ENCODE measurements at places on chromosomes 1 and 21.

GRCh38 chr1:229035748-229036082, 235.2 kb upstream of the RAB4A start:
- DNase-seq, result no peak

DNA sequence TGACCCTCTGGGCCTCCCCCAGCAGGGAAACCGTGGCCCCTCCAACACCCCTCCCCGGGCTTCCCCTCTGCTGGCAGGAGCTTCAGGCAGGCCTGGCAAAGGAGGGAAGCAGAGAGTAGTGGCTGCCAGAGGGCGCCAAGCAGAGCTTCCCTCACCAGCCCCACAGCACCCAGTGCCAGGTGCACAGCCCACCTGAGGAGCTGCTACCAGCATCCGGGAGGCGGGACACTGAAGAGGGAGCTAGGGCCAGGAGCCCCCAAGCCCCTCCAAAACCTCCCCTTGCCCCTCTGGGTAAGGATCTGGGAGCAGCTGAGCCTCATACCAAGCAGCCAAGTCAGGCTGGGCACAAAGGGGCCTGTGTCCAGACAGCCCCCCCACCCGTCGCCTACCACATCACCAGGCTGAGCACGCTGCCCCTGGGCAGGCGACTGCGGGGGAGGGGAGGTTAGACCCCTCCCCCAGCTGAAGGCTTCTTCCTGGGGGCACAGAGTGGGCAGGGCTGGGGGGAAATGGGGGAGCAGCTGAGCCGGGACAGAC, 19.6 kb downstream of the CCDC24 start:
- DNase-seq, result no peak

DNA sequence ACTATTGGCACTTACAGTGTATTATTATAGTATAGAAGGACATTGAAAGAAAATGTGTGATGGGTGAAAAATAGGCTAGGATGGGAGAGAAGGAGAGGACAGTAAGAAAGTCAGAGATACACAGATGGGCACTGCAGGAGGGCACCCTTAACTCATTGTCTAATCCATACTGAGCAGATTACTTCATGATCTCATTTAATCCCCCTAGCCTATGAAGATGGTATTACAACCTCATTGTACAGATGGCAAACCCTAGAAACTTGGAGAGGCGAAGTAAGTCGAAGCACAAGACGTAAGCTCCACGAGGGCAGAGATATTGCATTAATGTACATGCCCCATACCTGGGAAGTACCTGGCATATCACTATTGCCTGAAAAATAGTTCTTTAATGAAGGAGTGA, 346.9 kb upstream of the DAB1 start:
- DNase-seq, result no peak

DNA sequence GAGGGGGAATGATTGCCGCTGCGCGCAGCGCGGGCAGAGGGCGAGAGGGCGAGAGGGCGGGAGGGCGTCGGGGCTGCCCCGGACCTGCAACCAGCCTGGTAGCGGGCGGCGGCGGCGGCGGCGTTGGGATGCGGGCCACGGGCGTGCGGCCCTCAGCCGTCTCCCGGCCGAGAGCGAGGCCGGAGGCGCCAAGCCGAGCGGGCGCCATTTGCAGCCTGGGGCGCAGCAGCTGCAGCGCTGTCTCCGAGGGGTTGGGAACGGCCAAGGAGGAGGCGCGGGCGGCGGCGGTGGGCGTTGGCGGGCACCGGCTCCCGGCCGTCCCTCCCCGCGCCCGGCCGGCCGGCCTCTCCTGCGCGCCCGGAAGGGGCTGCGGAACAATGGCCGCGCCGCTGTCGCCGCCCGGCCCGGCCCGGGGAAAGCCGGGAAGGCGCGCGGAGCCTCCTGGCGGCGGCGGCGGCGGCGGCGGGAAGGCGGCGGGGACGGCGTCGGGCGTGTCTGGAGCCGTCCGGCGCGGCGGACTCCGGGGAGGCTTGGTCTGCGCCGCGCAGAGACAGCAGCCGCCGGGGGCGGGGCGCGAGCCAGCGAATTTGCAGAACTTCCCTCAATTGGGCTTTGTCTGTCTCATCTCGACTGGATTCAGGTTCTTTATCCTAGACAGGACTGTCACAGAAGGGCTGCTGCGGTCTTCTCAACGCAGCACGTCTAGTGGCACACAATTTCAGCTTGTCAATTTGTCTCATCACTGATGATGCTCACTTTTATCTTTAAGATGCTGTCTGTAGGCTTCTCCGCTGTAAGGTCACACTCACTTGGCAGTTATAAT, 35.7 kb downstream of the ZBTB8B start:
- no peak for DNase-seq

GRCh38 chr1:150515328-150516049, at the start of gene FALEC:
Gene FALEC (plus strand): TSS chr1:150515752.
- peak; percentile 83 for DNase-seq

- DNase-seq, result no peak
Observed at GRCh38 chr1:6822530-6823359, 37.5 kb downstream of the CAMTA1 start.

GRCh38 chr1:24898909-24899439, 31.1 kb downstream of the RUNX3 start:
- DNase-seq, result no peak

- DNase-seq, result no peak
Observed at GRCh38 chr1:181737056-181737455, 253.7 kb downstream of the CACNA1E start.

DNA sequence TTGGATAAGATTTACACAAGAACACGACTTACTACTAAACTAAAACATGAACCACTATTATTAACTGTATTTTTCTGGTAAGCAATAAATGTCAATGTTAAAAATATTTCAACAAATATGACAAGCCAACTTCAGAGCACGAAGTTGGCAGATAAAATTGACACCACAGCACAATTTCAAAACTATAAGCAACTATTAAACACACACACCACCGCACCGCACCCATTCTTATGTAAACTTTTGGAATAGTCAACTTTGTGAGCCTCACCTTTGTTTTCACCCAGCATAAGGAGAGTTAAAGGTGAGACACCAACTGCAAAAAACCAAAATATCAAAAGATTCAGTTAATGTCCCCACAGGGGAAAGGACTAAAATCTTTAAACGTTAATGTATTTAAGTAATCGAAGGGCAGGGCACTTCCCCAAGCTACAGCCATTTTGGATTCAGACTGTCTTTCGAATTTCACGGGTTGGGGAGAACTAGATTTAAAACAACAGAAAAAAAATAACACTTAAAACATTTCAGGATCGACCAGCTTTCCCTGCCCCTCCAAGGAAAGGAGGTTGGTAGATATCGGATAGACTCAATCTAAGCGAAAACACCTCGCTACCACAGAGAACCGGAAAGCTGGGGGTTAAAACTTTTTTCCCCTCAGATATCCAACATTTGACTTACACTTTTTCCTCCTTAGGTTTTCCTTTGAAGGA, 872 bp downstream of the GPBP1L1 start:
- DNase-seq, result no peak

- no peak for DNase-seq
Observed at GRCh38 chr1:83033682-83034081, 965.2 kb downstream of the TTLL7 start.

DNA sequence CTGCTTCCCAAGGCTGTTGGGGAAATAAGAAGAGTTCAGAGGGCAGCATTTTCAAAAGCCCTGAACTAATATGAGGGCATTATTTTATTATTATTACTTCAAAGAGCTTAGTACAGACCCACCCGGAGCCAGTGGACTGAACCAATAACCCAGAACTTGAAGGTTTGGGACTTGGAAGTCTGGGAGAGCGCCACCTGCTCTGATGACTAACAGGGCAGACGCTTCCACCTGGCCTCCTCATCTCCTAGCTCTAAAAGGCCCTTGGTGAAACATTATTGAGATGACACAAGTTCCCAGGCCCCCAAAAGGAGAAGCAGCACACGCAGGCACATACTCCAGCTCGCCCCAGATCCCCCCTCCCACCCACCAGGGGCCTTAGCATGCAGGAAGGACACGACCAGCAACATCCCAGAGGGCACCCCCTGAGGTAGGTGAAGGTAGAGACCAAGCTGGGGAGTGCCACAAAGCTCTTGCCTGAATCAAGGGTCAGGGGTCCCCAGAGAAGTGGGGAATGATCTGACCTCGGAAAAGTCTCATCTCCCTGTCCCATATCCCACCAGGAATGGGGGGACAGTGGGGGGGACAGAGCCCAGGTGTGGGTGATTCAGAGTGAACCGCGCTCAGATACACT, 1.3 kb downstream of the DLGAP3 start:
- DNase-seq, result no peak

- DNase-seq, result no peak
Observed at GRCh38 chr21:27149034-27149433, 182.1 kb upstream of the ADAMTS5 start.

DNA sequence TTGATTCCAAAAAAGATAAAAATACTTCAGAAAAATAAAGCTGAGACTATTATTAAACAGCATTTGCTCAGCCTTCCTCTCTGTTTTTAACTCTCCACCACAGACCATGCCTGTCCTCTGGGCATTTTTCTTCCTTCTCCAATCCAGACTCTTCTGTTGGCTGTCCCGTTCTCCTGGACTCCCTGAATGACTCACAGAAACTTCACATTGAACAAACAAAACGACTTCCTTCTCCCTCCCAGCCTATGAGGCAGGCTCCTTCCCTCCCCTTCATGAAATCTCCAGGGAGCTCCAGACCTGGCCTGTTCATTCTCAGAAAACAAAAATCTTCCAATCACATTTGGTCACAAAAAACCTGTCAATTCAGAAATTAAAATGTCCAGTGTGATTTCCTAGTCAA, 421.3 kb downstream of the NPHP4 start:
- DNase-seq, result no peak

DNA sequence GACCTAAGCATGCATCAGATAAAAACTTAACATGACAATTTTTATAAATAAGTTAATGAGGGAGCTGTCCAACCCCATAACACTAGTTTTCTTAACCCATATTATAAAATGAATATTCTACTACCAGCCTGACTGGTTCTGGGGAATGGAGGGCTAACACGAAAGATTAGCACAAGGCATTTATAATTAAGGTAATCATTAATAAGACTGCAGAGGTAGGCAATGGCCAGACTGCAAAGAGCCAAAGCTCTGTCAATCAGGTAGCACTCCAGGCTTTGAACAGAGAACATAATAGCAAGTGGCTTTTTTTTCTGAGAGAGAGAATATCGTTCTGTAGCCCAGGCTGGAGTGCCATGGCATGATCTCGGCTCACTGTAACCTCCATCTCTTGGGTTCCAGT, 20.6 kb upstream of the TMEM35B start:
- DNase-seq, result no peak

DNA sequence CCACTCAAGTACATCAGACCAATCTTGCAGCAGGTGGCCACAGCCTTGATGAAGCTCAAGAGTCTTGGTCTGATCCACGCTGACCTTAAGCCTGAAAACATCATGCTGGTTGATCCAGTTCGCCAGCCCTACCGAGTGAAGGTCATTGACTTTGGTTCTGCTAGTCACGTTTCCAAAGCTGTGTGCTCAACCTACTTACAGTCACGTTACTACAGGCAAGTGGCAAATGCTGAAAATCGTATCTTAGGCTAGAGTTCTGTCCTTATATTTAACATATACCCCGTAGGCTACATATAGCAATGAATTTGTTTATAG, 12.1 kb downstream of the HIPK1 start:
- DNase-seq, result no peak

DNA sequence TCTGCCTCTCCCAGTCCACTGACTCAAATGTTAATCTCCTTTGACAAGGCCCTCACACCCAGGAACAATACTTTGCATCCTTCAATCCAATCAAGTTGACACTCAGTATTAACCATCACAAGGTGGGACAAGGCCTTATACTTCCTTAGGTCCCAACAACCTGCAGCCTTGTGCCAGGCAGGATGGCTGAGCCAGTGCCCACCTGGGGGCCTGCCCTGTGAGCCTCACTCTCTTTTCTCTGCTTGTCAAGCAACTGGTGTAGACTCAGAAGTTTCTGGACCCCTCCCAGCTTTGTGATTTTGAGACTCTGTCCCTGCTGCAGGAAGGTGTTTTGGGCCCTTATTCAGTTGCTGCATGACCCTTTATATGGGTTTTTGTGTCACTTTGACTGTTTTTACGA, 310.0 kb upstream of the C1orf174 start:
- DNase-seq, result no peak

GRCh38 chr1:116252271-116252670, 120.8 kb upstream of the ATP1A1 start:
- no peak for DNase-seq

DNA sequence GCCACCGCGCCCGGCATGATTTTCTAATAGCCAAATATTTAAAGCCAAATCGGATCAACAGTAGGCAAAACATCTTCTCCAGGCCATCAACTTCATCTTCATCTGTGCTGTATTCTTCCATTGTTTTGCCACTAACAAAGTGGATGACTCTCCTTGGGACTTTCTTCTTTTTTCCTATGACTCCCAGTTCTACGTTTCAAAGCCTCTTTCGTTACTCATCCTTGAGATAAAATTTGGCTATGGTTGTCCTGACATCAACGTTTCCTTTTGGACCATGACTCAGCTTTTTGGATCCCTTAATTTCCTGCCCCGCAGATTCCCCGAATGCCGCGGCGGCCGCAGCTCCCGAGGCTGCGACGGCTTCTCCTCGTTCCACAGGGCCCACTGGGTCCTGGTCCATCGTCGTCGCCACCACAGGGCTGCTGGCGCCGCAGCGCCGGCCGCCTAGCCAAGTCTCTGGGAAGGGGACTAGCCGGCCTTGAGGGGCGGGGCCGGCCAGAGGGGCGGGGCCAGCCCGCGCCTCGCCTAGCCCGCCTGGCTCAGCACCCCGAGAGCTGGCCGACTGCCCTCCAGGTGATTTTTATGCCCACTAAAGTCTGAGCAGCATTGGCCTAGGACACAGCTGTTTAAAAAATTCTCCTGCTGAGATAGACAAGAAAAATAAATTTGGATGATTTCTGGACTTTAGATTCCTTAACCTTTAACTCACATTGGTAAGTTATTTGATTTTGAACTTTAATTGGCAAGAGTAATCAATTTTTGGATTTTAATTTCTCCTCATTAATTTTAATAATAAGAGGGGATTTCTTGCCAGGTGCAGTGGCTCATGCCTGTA, 93.9 kb downstream of the ADCY10 start:
- no peak for DNase-seq

GRCh38 chr1:45430490-45430889, 60.5 kb downstream of the TESK2 start:
- no peak for DNase-seq

DNA sequence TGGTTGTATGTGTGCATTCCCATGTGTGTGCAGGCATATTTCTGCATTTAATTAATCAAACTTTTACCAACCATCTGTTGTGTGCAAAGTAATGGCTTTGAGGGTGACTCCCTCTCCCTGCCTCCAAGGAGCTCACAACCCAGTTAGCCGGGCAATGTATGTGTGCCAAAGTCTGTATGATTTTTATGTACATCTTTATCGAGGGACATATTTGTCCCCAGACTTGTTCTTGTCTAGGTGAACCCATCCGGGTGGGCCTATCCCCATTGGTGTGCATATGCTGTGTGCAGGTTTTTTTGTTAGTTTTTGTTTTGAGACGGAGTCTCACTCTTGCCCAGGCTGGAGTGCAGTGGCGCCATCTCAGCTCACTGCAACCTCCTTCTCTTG, 1.8 kb downstream of the SYTL1 start:
- no peak for DNase-seq

- DNase-seq, result no peak
Observed at GRCh38 chr1:193264313-193265065, 78.1 kb upstream of the B3GALT2 start.
